ENCODE measurements at places on chromosomes 3 and 15.

DNA sequence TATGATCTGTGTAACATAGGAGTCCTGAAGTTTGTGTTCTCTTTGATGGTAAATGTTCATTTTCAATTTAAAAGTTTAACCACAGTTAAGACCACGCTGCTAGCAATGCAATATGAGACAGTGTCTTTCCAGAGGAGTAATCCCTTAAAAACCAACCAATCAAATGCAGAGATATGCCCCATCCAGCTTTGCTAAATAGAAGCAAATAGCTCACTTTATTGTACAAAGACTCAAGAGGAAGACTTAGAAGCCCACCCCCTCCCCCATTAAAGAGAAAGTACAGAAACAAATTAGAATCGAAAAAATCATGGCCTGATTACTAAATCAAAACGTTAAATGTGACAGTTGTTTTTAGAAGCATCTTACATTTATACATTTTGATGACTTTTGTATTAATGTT, 2.1 kb upstream of the ANP32A start:
- no peak for DNase-seq

- DNase-seq = peak; percentile 19
Measured at GRCh38 chr3:56855856-56856512, 54.2 kb upstream of the ARHGEF3 start.

GRCh38 chr15:29260896-29261295, 8.7 kb downstream of the NSMCE3 start:
- DNase-seq = no peak

- DNase-seq = no peak
Measured at GRCh38 chr3:38226273-38226672, 39.3 kb upstream of the SLC22A13 start.

GRCh38 chr3:107662124-107662507, 139.4 kb downstream of the BBX start:
- DNase-seq = peak; percentile 31

DNA sequence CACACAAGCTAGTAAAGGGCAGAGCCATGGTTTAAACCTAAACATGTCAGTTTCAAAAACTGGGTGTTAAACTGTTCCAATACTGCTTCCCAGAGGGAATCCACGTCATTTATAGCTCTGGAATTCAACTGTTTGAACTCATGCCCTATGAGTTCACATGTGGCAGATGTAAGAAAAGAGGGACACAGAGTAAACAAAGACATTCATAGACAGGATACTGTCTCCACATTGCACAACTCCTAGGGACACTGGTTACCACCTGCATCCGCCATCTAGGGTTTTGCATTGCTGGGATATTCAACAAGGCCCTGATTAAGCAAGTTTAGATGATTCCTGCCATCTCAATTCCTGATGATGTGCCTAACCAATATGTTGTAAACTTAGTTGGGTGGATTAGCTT, 134.1 kb upstream of the COL8A1 start:
- no peak for DNase-seq

DNA sequence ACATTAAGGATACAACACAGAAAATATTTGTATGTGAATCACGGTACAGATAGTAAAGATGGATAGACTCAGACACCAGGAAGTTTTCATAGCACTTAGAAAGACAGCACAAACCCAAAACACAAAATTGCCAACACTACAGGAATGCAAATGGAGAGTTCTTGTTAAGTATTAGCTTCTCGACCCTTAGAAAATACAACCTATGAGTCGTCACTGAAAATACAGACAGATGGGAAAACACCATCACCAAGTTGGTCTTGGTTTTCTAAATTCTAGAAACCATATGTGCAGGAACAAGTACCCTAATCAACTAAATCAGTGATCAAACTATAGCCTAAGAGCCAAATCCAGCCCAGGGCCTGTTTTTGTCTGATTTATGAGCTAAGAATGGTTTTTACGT, 50.7 kb downstream of the PEAK1 start:
- no peak for DNase-seq

GRCh38 chr3:188053710-188054380, 100.1 kb upstream of the LPP start:
- no peak for DNase-seq

DNA sequence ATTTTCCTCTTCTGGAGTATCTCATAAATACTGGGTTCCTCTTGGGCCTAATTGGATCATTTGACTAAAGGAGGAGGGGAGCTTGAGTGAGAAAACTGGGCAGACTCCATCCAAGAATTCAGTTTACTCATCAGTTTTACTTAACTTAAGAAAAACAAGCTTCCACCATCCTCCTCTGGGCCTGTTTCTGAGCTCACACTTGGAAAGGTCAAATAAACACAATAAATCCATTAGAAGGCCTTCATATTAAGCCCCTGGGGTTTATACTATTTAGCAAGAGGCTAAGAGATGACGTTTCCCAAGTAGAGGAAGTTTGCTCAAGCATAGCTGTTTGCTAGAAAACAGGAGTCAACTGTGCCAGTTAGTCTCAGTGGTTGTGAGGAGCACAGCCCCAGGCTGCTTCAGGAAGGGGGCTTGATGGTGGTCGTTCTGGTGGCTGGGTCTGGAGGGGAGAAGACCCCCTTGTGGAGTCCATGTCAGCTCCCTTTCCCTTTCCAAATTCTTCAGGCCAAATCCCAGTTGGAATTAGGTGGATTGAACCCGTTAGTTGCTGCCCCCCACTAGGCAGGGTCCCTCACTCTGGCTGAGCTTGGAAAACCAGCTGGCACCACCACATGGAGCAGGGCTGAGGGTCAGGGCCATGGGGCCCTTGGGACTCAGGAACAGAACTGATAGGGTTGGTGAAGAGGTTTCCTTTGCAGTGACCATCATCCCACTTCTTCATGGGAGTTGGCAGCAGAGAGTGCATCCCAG, 64.8 kb downstream of the SPSB4 start:
- peak; percentile 38 for DNase-seq

DNA sequence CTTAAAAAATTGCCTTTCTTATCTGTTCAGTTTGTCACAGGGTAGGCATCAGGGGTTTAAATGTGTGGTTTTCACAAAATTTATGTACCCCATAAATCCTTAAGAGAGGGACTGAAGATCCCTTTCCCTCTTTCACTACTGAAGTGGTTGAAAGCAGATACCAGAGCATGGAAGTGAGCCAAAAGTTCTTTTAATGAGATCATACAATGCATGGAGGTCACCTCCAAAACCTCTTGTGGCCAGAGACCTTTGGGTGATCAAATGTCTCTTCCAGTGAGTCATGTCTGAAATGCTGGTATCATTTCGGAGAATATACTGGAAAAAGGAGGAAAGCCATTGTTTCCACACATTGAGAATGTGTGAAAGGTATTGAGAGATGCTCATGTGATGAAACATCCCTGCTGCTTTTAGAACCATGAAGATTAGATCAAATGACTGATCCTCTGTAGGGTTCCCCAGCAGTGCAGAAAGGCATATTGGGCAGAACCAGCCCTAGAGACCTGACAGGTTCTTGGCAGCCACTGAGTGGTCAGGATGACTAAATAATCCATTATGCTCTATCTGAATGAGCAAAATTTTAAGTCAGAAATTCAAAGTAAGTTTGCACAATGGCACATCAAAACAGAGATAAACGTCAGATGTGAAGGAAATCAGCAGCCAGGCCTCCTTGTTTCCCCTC, 165.8 kb upstream of the SLC2A2 start:
- DNase-seq = no peak

DNA sequence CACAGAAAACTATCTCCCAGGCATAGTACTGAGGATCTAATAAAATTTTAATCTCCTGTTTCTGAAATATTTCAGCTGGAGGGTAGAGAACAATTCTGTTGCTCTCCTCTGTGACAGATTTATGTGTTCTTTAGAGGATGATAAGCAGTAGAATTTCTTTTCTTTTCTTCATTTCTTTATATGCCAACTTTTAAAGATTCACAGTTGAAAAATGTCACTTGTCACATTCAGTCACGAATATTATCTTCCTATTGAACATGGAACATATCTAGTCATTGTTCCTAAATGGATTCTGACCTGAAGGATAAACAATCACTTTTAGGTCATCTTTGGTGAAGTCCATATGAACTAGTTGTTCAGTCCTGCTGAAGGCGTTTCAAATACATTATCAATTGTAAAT, 585.5 kb upstream of the DPPA4 start:
- DNase-seq = no peak

- no peak for DNase-seq
Measured at GRCh38 chr3:128103136-128103676, 20.4 kb downstream of the RUVBL1 start.

DNA sequence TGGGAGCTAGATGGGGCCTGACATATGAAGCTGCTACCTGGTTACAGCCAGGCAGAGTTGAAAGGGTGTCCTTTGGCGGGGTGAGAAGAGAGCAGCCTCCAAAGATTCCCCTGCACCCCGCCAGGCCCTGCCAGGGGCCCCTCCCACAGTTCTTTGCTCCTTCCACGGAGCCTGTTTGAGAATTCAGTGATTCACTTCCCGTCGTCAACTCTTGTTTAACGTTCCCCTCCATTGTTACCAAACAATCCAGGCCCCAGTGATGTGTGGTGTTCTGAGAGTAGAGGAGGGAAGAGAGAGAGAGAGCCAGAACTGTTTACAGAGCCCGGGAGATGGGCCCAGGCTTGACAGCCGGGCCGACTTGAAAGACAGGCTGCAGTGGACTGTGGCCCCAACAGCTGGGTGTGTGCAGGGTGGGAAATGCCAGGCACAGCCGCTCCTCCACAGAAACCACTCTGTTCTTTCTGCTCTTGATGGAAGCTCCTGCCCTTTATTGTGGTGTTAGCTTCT, 81.5 kb downstream of the SMAD3 start:
- DNase-seq = peak; percentile 79

DNA sequence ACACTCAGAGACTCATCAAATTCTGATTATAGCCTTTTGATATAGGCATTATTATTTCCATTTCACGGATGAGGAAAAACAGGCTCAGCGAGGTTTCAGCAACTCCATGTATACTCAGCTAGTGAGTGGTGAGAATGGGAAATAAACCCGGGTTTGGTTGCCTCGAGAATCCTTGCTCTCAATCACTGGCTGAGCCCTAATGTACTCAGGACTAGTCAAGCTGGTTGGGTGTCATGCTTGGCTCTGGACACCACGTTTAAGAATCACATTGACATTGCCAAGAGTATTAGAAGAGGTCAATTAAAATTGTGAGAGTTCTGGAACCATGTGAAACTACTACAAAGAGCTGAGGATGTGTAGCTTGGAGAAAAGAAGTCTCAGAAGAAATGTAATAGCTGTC, 444.5 kb downstream of the MFSD1 start:
- DNase-seq = no peak

DNA sequence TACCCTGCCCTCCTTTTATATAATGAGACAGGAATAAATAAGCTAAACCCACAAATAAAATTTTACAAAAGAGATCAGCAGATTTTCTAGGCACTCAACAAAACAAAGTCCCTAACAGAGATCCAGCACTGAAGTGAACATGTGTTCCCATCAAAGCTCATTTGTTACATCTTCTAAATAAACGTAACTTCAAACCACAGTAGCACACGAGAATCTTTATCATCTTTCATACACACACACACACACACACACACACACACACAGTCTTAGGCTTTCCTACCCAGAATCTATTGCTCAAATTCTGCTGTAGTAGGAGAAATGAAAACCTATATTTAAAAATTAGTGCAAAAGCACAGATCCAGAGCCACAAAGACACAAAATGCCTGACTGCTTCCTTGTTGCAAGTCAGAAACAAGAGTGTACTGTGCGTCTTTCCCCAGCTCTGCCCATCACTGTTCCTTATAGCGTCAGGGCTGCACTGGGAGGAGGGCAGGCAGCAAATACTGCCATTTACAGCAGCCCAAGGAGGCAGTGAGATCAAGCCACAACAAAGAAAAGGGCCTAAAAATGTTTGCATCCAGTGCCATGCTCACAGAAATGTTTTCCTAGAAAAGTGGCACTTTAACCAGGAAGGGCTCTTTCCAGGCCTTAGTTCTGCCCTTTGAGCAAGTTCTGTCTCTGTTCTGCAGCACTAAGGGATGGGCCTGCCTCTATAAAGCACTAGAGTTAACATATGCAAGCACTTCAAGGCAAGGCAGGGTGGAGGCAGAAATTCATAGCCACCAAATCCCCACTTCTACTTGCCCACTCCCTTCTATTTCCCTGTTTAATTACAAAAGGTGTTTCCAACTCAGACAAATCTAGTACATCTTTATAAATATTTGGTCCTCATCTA, 6.0 kb downstream of the IP6K1 start:
- no peak for DNase-seq

DNA sequence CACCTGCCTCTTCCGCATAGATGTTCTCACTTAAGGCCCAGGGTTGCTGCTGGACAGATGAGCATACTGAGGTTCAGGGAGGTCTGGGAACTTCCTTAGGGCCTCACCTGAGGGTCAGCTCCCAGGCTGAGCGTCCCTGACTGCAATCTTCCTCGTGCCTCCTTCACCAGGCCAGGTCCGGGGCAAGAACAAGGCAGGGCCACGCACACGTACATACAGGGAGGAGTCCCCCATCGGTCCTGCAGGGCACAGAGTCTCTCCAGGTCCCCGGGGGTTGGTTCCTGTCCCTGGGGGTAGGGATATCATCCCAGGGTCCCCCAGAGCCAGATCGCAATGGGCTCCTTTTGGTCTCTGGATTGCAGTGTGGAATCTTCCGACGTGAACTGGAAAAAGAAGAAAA, 130.1 kb downstream of the LRRK1 start:
- DNase-seq = no peak

DNA sequence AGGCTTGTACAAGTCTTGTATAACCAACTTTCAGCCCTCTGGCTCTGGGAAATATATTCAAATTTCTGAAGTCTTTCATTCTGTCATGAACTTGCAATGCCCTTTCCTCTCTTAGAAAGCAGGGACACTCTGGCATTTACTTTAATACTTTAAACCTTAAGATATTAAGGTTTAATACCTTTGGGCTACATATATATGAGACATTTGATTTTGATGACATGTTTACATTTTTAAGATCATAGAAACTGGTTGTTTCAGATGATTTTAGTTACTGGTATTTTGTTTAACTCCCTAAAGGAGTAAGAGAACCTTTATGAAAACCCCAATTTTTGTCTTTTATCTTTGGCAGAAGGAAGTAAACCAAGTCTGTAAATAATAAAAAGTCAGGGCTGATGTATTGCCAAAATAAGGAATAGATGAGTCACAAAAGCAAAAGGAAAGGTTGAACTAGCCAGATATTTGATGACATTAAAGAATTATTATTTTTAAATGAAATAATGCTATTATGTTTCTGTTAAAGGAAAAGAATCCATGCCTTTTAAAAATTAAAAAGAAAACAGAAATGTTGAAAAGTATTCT, 579.0 kb upstream of the CBLB start:
- no peak for DNase-seq

- peak; percentile 29 for DNase-seq
Measured at GRCh38 chr3:99579246-99579645, 59.1 kb upstream of the COL8A1 start.

- peak; percentile 54 for DNase-seq
Measured at GRCh38 chr3:101259485-101260341, 60.7 kb downstream of the IMPG2 start.

- DNase-seq = no peak
Measured at GRCh38 chr15:62057341-62057980, 2.8 kb downstream of the VPS13C start.

GRCh38 chr15:33116198-33116597, 78.3 kb downstream of the FMN1 start:
- no peak for DNase-seq

GRCh38 chr15:74529921-74530320, 11.1 kb upstream of the ARID3B start:
- DNase-seq = no peak

Measured in hepatocyte (in vitro differentiated cells).